ENCODE measurements at places on chromosomes 13 and 19.

GRCh38 chr13:99587893-99588606 lies 86.8 kb downstream of the TM9SF2 start:
- ATAC-seq: no peak

DNA sequence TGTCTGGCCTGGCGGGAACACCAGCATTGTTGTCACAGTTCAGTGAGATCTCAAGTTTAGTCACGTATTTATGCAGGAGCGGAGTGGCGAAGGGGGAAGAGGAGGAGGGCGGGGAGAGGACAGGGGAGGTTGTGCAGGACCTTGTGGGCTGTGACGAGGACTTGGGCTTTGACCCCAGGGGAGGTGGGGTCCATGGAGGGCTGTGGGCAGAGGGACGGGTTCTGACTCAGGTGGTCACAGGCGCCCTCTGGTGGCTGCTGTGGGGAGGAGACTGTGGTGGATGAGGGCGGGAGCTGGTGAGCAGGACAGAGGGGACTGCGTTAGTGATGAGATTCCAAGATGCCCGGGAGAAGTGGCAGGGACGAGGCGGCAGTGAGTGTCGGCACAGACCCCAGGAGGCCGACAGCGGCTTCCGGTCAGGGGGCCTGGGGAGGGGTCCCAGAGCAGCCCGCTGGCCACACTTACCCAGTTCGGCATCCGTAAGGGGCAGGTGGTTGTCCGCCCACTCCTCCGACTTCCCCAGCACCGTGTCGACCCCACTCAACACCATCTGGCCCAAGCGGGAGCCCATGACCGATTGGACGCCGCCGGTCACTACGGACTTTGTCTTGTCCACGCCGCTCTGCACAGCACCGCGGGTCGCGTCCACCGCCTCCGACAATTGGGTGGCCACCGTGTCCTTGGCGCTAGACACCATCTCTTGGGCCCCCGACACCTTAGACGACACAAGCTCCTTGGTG lies 15.7 kb downstream of the PLIN3 start:
- ATAC-seq: peak; percentile 81

DNA sequence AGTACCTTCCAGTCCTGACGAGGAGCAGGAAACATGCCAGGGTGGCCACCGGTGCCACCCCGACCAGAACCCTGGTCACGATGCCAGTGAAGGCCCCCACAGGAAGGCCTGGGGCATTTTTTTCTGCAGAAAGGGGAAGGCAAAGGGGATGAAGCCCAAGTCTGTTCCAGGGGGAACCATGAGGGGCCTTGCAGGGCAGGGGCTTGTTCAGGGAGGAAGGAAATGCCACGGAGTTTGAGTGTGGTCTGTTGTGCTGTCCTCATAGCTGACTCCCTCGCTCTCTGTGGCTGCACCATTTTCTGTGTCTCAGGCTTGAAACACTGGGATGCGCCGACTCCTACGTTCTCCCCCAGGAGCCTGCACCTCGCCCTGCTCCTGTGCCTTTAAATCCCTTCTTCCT lies 27.5 kb upstream of the CEACAM1 start:
- ATAC-seq: no peak

- no peak for ATAC-seq
Observed at GRCh38 chr13:106710266-106710665, 142.3 kb upstream of the ARGLU1 start.

DNA sequence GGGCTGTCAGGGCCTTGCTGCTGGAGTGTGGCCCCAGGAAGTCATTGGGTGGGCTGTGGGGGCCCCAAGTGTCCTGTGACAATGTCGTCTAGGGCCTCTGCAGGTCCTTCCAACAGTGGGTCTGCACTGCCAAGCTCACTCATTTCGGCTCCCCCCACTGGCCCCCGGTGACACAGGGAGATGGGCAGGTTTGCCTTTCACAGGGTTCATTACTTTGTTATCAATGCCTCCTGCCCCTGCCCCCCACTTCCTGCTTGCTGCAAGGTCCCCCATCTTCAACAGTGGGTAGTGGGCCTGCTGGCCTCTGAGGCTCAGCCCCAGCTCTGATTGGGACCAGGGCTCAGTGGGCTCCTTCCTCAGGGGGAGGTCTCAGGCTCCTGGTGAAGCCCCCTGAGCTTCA lies 149.8 kb downstream of the URI1 start:
- ATAC-seq: no peak

DNA sequence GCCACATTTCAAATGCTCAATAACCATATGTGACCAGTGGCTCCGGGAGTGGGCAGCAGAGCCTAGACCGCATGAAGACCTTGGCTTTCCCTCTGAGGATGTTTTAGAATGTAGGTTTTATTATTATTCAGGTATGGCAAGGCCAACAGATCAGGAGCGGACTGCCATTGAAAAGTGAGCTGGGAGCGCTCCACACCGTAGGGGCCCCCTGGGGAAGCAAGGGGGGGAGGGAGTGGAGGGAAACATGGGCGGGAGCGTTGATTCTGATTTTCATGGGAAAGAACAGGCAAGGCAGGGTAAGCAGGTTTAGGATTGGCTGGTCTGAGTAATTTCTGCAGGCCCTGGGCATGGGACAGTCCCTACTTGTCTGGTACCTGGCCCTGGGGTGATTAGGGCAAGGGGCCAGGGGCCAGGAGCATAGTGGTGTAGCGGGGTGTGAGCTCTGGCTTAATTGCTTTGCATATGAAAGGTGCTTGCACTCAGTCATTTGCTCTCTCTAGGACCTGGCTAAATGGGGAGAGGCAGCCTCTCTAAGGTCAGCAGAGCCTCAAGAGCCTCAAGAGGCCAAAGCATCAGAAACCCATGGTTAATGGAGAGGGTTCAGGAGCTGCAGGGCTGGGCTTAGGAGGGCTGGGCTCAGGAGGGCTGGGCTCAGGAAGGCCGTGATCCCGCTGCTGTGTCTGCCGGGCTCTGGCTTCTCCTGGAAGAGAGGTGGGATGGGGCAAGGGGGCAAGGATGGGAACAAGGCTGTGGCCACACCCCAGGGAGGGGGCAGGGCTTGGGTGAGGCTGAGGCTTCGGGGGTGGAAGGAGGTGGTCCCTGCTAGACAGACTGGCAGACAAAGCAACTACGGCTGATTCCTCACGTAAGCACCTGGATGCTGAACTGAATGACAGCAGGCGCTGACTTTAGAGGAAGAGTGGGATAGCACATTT lies 82.0 kb upstream of the WASF3 start:
- ATAC-seq: no peak

DNA sequence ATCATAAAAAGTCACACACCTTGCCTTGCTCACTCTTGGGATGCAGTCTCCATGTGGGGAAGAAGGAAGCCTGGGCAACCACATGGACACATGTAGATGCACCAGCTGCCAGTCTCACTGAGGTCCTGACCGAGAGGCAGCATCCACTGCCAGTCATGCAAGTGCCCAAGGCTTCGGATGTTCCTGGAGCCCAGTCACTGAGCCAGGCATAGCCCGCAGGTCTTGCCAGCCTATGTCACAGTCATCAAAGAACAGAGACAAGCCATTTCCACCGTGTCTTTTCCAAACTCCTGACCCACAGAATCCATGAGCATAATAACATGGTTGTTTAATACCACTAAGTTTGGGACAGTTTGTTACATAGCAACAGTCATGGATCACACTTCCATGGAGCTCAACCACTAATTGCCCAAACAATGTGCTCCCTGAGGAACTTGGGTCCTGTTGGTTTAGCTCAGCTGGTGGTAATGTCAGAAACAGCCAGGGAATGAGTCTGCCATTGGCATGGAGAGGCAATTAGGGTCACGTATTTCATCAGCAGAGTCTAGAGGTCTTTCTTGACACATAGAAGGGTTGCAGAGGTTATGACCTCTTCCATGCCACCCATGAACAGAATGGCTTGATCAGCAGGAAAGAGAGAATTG lies 21.5 kb downstream of the STARD13 start:
- no peak for ATAC-seq

- ATAC-seq: no peak
Observed at GRCh38 chr19:7842661-7843294, 12.8 kb downstream of the EVI5L start.

- peak; percentile 100 for ATAC-seq
Observed at GRCh38 chr19:29587518-29587986, 18.5 kb upstream of the POP4 start.

DNA sequence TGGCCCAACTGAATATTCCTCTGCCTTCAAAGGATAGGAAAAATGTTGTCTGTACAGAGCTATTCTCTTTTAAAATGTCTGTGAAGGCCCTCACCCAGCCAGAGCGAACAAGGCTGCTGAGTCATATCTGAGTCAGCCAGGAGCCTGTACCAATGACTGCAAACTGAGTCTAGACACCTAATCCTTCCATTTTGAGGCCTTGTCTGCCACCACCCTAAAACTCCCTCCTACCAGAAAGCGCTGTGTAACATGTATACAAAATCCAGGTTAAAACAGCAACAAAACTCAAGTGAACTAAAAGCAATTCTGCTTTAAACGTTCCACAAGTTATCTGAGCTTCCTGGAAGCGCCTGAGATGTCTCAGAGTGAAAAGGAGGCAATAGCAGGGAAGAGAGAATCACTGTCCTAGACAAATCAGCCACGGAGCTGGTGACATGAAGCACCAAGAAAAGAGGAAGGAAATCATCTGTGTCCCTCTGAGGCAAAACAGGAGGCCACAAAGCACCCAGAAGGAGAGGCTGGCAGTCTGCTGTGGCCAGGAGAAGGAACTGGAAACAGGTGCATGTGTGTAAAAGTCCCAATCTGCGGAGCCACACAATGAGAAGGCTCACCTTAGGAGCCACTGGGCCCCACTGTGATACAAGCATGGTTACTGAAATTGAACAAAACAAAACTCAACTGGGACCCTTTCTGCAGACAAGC lies 10.2 kb downstream of the DHRS12 start:
- peak; percentile 96 for ATAC-seq

GRCh38 chr13:87999240-87999700 lies 328.1 kb downstream of the SLITRK5 start:
- ATAC-seq: no peak

- ATAC-seq: peak; percentile 82
Observed at GRCh38 chr13:51202477-51203046, 19.6 kb upstream of the FAM124A start.
